HTR-8/SVneo (cell line): ENCODE measurements at places on chromosomes 3 and 15.

DNA sequence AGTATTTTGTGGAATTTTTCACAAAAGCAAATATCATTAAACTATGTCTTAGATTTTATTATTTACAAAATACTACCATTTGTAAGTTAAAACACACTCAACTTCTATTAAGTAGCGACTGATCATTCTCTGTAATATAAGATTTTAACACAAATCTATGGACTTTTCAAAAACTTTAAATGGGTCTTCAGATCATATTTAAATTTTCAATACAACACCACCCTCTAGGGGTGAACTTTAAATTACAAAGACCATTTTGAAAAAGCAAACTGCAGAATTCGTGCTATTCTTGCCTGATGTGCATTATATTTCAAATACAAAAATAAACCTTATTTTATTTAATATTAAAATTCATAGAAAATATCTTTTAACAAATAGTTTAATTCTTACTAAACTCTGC, 8.2 kb upstream of the VGLL4 start:
- DNase-seq, result peak; percentile 28

GRCh38 chr3:123357275-123357674, 91.6 kb downstream of the ADCY5 start:
- no peak for DNase-seq

DNA sequence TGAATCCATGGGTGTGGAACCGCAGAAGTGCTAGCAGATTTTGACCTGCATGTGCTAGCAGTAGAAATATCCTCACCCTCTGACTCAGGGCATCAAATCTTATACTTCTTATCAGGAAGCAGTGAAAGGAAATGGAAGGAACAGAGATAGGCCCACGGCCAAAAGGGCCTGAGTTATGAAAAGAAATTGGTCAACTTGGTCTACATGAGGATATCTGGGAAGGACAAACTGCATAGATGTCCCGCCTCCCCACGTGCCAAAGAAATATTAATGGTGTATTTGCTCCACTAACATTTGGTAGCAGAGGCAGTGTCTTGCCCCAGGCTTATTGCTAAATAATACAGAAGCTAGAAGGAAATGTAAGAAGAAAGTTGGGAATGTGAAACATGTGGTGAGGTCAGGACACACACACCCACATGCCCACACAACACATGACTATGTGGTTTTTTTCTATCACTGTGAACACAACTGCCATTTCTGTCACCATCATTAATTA, 93.6 kb upstream of the COL8A1 start:
- no peak for DNase-seq

GRCh38 chr3:119885746-119886530, 104.0 kb downstream of the NR1I2 start:
- DNase-seq, result no peak

- DNase-seq, result no peak
Measured at GRCh38 chr3:64388886-64389285, 163.6 kb upstream of the PRICKLE2 start.

DNA sequence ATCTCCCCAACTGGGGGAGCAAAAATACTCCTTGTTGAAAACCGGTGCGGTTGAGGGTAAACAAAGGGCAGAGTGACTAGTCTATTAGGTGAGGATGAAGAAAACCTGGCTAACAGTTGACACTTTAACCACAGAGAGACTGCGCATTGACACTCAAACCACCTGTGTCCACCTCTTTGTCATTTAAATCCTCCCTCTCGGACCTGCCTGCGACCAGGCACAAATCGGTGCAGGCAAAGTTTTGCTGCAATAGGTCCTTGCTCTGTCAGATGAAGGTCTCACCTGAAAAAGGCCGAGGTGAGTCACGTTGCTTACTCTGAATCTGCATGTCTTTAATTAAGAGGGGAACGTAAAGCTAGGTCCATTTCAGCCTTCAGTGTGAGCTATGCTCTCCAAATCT, 494.1 kb upstream of the DPPA4 start:
- DNase-seq, result no peak

GRCh38 chr3:147906285-147906684, 497.1 kb downstream of the ZIC1 start:
- DNase-seq, result no peak

DNA sequence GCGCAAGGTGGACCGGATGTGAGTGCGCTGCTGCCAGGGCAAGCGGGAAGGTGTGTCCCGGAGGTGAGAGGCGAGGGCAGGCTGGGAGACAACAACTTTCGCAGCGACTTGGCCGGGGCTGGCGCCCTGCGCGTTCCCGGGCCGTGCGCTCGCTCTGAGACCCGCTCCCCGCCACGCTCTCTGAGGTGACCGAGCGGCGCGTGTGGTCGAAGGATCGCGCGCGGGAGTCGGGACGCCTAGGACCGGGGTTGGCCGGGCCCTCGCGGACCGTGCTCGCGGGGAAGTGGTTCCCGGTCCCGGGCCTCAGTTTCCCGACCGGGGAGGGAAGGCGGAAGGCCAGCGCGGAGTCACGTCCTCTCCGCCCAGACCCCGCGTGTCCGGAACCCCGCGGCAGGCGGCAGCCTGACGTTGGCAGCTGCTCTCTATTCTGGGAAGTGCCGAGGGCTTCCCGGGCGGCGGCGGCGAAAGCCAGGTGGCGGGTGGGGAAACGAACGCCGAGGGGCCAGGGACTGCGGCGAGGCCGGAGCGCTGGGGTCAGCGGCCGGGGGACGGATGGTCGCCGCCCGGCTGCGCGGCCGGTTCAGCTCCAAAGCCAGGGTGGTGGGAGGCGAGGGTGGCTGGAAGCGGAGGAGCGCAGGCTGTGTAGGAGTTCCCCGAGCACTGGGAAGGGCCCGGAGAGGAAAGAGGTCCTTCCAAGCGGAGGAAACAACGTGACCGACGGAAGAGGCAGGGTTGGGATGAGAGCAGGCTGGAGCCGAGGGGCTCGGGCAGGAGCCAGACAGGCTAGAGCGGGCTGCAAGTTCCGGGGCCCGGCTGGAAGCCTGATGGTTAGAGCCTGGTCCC, 1.0 kb upstream of the IGF2BP2 start:
- DNase-seq, result no peak

DNA sequence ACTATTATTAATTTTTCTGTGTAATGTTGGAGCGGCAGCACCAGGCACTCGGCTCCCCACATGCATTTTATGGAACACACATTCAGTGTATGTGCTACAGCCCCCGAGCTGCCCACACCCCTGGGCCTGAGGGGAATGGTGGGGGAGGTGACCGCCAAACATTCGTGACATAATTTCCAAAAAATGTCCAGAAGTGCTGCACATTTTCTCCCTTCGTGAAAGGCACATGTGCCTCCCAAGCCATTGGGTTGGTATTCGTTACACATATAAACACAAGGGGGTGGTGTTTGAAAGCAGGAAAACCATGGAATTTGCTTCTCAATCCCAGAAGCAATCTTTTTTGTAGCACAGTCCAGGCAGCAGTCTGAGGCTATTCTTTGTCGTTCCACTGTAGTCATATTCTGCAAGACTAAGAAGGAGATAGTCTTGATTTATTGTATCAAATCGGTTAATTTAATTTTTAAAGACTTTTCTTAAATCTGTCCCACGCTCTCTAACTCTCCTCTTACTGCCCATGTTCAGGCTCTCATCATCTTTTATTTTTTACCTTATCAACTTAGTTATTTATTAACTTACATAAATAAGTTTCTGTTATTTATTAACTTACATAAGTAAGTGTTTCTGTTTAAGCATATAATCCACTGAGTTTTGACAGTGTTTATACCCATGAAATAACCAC, 39.2 kb upstream of the POLR2M start:
- peak; percentile 71 for DNase-seq

GRCh38 chr3:33184863-33185262, 33.7 kb downstream of the SUSD5 start:
- no peak for DNase-seq

- DNase-seq, result no peak
Measured at GRCh38 chr3:11705049-11705448, 61.3 kb upstream of the VGLL4 start.

DNA sequence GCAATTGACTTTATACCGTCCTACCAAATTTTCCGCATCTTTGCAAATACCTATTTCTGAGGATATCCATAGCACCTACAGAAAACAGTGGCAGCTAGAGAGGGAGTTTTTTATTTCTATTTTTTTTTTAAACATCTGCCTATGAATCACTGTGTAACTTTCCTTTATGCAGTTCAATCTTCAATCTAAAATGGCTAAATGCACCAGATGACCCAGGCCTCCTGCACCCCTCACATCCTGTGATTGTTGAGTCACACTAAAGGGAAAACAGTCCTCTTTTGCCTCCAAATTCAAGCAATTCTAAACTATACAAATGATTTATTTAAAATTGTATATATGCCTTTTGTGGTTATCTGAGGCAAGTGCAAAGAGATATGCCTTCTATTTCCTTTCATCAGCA, 20.1 kb upstream of the BCL6 start:
- DNase-seq, result no peak

DNA sequence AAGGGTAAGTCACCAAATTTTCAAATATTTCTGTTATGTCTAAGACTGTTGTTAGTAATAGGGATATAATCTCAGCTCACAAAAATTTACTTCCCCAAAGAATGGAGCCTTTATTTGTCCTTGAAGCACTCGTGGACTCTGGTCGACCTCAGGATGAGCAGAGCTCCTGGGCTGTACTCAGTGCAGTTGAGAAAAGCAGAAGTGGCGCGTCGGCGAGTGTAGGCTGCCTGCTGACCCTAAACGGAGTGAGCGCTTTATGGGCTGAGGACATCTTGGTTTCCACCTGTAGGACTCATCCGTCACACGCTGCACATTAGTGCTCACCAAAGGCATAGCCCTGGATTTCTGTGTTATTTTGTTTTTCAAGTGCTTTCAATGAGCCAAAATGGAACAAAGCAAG, 11.0 kb downstream of the GABRA5 start:
- DNase-seq, result no peak

DNA sequence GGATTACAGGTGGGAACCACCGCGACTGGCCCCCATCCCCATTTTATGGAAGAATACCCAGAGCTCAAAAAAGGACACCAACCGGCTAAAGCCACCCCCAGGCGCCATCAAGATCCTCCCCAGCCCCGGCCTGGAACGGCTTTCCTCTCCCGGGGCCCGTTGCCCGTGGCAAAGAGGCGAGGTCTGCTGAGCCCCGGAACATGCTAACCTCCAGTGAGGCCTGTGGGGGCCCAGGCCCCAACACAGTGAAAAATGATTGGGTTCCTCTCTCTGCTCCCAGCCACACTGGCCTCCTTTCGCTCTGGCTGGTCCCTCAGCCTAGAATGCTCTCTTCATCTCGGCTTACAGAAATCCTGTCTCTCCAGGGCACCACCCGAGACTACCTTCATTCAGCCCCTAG, 46.5 kb upstream of the SMAD6 start:
- no peak for DNase-seq

DNA sequence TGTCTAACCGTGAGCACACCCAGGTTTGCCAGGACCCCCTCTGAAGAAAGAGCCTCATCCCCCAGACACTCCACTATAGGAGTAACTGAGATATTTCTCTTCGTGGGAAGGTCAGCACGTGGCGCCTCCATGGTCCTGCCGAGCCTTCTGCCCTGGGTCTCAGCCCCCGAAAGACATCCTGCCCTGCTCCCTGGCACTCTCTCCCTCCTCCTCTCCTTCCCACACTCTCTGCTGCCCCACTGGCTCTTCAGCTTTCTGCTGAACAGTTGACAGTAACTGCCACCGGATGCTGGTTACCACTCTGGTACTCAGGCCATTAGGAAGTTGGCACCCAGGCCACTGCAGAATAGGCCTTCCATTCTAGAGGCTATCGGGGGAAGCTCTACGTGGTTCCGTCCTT, 185.2 kb downstream of the UACA start:
- DNase-seq, result no peak

- no peak for DNase-seq
Measured at GRCh38 chr3:68731921-68732320, 200.4 kb downstream of the TAFA4 start.

GRCh38 chr3:88263417-88264100, 113.8 kb downstream of the C3orf38 start:
- DNase-seq, result no peak

DNA sequence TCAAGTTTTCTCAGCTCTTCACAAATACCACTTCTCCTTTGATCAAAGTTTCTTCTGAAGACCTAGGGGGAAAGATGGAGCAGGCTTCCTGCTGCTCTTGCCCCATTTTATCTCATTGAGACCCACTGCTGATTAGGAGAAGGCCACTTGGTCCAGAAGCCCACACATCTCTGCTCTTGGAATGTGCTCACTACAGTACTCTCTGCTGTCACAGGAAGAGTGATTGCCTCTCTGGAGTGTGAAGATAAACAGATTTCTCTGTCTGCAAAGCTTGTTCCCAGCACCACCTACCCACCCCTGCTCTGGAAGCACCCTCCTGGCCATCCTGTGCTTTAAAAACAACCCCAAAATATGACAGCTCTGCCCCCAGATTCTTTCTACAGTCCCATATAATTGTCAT, 41.3 kb upstream of the PRTG start:
- DNase-seq, result no peak
